Panc1 (cell line): ENCODE measurements at places on chromosomes 1 and 21. TPM values are rescaled to one million over a fixed set of nuclear protein-coding genes. Genes with fewer than 3 reads are reported as not detected.

The CFAP141 gene
- total RNA-seq, result not detected

GRCh38 chr1:3688356-3689137, 36.2 kb downstream of the TP73 start:
- no peak overlapping the region for H3K4me3 ChIP-seq
- H3K27me3 ChIP-seq, result no peaks in the 10 kb centered on the region
- H3K27ac ChIP-seq, result no peak overlapping the region
- DNase-seq, result no peak

- H3K4me3 ChIP-seq, result no peak overlapping the region
- no peaks in the 10 kb centered on the region for H3K27me3 ChIP-seq
- H3K4me1 ChIP-seq, result peaks cover 25% of the 10 kb centered on the region
- no peaks in the 10 kb centered on the region for H3K36me3 ChIP-seq
- no peak overlapping the region for H3K27ac ChIP-seq
Observed at GRCh38 chr1:21634806-21635535, 34.2 kb downstream of the RAP1GAP start.

DNA sequence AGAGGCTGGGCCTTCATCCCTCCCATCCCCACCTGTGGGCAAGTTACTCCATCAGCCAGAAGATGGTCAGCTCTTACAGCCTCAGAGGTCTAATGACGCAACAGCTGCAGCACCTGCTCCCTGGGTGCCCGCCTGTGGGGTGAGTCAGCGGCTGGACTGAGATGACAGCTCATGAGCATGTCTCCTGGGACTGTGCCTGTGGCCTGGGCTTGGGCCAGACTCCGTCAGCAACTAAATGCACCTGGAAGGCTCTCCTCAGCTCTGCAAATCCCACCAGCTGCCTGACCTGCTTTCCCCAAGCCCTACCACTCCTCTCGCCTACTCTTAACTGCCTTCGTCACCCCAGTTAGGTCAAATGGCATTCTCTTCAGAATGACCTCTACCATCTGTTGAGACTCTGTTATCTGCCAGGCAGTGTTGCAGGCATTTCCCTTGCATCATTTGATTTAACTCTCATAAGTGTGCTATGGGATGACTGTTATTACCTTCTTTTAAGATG, 47.7 kb downstream of the ETS2 start:
- DNase-seq, result peak; percentile 55
- no peaks in the 10 kb centered on the region; the same call in 1 of the 2 replicates for H3K36me3 ChIP-seq
- H3K27me3 ChIP-seq, result no peaks in the 10 kb centered on the region
- no peak overlapping the region for H3K4me3 ChIP-seq
- H3K4me1 ChIP-seq, result no peaks in the 10 kb centered on the region

DNA sequence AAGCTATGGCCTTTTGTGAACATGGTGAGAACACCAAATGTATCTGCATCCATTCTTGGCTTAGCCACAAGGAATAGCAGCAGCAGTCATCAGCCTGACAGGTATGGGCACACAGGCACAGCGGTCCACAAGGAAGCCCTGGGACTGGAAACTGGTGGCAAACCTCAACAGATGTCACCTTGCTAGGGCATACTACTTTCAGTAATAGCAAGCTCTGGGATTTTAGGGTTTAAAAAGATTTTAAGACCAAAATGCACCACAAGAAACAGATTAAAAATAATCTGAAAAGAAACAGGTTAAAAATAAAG, 9.7 kb upstream of the CADM3 start:
- no peaks in the 10 kb centered on the region for H3K4me1 ChIP-seq
- no peak overlapping the region for H3K4me3 ChIP-seq
- H3K36me3 ChIP-seq, result no peaks in the 10 kb centered on the region
- H3K27ac ChIP-seq, result no peak overlapping the region

The PATJ gene
- 36.2 TPM for total RNA-seq

DNA sequence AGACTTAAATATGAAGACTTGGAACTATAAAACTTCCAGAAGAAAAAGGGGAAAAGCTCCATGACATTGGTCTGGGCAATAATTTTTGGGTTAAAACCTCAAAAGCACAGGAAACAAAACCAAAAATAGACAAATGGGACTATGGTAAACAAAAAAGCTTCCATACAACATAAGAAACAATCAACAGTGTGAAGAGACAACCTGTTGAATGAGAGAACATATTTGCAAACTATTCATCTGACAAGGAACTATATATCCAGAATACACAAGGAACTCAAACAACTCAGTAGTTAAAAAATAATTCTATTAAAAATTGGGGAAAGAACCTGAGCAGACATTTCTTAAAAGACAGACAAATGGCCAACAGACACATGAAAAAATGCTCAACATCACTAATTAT, 192.7 kb upstream of the ZNHIT6 start:
- no peak for DNase-seq
- no peak overlapping the region for H3K4me3 ChIP-seq
- H3K36me3 ChIP-seq, result no peaks in the 10 kb centered on the region
- H3K4me1 ChIP-seq, result no peaks in the 10 kb centered on the region
- H3K27me3 ChIP-seq, result peaks cover 8% of the 10 kb centered on the region; the same call in 1 of the 2 replicates
- no peak overlapping the region for H3K27ac ChIP-seq
